ENCODE measurements at places on chromosomes 2 and 18.

DNA sequence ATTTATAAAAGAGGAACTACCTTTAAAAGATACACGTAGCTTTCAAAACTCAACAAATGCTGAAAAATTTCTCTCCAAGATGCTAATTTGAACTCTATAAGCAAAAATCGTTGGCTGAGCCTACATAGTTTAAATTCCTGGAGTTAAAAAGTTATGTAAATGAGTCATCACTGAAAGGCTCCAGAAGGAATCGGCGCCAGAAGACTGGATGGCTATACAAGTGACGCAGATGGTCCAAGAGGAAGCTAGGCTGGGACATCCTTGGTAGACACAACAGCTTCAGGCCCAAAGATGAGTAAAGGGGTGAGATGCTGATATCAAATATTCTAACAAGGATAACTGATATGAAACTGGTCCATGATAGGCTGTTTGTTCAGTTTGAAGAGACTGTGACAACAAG, 22.8 kb upstream of the DNAH6 start:
- DNase-seq: no peak

DNA sequence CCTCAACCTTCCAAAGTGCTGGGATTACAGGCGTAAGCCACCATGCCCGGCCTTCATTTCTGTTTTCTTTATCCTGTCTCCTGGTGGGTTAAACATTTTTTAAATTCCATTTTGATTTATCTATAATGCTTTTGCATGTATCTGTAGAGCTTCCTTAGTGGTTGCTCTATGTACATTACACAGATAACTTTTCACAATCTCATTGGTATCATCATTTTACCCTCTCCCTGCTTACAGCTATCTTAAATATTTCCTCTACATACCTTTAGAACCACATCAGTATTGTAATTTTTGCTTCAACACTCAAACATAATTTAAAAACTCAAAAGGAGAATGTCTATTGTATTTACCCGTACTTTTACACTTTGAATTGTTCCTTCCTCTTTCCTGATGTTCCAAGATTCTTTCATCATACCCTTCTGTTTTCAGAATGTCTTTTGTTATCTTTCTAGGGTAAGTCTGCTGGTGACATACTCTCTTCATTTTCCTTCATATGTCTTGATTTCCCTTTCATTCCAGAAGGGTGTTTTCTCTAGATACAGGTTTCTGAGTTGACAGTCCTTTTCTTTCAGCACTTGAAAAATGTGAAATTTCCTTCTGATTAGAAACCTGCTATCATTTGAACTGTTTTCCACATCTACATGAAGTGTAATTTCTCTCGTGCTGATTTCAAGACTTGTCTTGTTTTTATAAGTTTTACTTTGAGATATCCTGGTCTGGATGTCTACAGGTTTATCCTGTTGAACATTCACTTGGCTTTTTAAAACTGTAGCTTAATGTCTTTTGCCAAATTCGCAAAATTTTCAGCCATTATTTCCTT, 21.9 kb downstream of the PPP3R1 start:
- no peak for DNase-seq

DNA sequence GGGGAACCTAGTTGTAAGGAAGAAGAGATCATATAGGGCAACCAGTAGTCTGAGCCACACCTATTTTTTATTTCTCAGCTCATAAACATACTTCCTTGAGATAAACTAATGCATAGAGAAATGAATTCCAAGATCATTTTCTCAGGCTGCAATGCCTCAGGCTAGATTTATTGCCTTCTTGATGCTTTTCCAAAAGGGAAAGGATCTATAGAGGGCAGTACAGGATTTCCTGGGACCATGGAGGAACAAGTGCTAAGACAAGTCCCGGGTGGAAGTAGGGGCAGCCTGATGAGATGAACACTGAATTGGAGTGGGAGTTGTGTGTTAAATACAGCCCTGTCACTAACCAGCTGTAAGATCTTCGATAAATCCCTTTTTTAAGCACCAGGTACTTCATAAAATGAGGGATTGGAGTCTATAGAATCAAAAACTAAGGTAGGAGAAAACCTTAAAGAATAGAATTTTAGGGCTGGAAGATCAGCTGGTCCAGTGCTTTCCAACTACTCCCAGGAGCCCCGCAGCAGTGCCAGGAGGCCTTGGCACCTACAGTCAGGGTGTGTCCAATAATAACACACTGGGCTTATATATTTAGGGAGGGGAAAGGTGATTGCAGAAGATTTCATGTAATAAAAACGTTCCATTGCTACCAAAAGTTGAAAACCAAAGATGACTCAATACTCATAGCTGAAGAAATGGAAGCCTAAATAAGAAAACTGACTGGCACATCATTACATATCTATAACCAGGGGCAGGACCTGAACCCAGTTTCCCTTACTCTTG, 58.1 kb downstream of the SERTAD2 start:
- DNase-seq: no peak

- no peak for DNase-seq
These were observed 134.9 kb upstream of the ZFP36L2 start for GRCh38 chr2:43361286-43361685.

DNA sequence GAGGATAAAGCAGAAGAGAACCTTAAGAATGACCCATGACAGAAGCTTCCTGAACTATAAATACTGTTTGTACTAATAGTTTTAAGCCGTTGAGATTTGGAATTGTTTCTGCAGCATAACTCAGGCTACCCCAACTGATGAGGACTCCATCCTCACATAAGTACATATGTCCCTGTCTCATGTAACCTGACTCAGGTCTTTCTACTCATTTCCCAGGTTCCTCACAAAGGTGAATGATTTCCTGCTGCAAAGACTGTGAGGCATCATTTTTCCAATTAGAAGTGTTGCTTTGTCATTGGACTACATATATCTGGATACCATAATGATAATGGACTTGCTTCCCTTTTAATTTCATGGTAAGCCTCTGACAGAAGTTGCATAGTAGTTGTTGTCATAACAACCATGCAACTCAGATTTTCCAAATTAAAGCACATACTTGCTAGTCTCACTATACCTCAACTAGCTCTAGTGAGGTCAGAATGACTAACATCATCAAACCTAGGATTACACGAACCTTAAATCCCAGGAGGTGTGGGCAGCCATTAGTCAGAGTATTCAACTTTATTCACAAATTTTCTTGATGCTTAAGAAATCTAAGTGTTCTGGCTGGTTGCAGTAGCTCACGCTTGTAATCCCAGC, 38.0 kb upstream of the NEDD4L start:
- no peak for DNase-seq

DNA sequence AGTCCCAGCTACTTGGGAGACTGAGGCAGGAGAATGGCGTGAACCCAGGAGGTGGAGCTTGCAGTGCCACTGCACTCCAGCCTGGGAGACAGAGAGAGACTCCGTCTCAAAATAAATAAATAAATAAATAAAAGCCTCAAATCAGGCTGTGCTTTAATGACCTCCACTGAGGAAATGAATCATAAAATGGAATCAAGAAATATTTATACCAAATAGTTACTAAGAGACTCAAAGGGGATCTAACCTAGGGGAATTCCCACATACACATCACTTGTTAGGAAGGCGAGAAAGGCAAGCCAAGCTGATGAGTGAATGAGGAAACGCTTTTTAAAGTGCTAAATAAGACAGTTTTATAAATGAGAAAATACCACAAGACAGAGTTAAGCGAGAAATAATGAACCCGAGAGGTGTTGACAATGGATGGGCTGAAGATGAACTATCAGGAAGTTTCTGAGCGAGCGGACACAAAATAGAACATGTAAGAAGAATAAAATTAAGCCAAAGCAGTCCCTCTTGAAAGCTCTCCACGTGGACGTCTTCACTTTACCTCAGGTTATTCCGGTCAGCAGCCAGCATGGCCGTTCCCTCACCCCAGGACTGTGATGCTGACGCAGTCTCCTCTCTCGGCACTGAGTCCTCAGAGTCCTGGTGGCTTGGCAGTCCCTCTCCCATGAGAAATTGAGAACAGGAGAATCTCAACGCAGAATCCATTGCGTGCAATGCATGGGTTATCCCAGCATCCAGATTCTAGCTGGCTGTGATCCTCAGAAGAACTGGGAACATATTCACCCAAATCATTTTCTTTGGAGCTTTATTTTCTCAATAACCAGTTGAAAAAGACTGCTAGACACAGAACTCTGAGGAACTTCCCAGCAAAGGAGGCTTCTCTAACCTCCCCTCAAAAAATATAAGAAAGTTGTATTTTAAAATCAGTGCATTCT, 22.3 kb downstream of the PXDN start:
- no peak for DNase-seq

GRCh38 chr2:17748745-17749144, 4.9 kb downstream of the SMC6 start:
- no peak for DNase-seq

GRCh38 chr2:23363268-23363667, 21.7 kb upstream of the KLHL29 start:
- no peak for DNase-seq

DNA sequence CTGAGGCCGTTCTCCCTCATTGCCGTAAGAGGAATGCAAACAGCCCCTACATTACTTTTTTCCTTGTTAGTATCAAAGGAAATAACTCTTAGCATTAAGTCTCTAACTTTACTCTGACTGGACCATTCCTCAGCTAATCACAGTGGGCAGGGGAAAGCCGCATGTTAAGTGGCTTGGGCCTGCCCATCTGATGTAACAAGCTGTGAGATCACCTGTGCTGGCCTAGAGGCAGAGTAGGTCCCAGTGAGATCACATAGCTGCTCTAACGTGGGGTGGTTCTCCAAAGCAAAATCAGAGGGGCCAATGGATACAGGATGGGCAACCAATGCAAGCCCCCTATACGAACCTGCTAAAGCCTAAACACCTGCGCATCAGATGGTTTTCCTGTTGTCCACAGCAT, 5.9 kb upstream of the MOCOS start:
- no peak for DNase-seq

GRCh38 chr2:190344276-190344827, 963 bp downstream of the INPP1 start:
- peak; percentile 62 for DNase-seq

All from DMS79 treated with DMSO at 0.1 percent for 48 hours (cell line).